ENCODE measurements at places on chromosomes 2 and 18.

GRCh38 chr2:236915726-236916125 lies 170.0 kb upstream of the COPS8 start:
- no peak for DNase-seq

GRCh38 chr2:199602896-199603717 lies 145.4 kb upstream of the SATB2 start:
- DNase-seq: no peak

- DNase-seq: no peak
These were observed 44.0 kb downstream of the EPG5 start for GRCh38 chr18:45923138-45923537.

GRCh38 chr2:214740867-214741395 lies 68.6 kb downstream of the BARD1 start:
- no peak for DNase-seq

DNA sequence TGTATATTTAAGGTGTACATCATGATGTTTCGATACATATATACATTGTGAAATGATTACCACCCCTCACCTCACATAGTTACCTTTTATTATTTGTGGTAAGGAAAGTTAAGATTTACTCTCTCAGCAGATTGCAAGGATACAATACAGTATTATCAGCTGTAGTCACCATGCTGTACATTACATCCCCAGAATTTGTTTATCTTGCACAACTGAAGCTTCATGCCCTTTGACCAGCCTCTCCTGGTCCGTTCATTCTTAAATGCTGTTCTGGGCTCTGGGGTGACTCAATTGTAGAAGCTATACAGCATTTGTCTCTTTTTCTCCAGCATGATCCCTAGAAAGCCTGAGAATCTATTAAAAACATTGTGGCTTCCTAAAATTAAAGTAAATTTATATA lies 90.8 kb downstream of the PTPRM start:
- DNase-seq: no peak

- DNase-seq: no peak
These were observed 27.3 kb upstream of the KCNG2 start for GRCh38 chr18:79770501-79770815.

DNA sequence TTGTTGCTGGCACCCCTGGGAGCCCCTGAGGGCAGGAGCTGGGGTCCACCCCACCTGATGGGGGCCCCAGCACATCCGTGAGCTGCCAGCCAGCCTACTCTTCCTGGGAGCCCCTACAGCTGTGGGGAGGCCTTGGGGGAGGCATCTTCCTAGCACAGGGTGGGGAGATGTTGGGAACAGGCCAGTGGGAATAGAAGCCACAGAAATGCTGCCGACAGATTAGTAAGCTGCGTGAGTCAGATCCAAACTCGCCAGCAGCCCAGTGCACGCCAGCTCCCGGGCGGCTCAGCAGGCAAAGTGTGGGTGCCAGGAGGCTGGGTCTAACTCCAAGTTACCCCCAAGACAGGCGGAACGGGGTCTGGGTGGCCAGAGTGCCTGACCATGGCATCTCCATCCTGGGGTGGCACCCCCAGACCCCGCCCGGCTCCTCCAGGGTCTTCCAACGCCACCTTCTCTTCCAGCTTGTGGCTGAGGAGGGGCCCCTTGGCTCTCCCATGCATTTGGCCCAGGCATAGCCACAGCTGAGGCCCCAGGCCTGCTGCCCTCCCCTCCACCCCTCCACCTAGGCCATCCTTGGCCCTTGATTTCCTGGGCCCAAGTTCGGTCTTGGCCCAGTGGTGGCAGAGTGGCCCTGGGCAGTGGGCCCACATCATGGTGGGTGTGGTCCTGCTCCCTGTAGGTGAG lies 15.3 kb downstream of the CROCC2 start:
- DNase-seq: no peak

- DNase-seq: no peak
These were observed 4.3 kb downstream of the ERBB4 start for GRCh38 chr2:212534336-212534735.

- DNase-seq: no peak
These were observed 688 bp upstream of the WDR33 start for GRCh38 chr2:127811397-127812321.

- DNase-seq: no peak
These were observed 41.4 kb downstream of the AOX1 start for GRCh38 chr2:200627110-200627770.

GRCh38 chr2:30230497-30231211 lies 680 bp upstream of the LBH start:
- DNase-seq: no peak

DNA sequence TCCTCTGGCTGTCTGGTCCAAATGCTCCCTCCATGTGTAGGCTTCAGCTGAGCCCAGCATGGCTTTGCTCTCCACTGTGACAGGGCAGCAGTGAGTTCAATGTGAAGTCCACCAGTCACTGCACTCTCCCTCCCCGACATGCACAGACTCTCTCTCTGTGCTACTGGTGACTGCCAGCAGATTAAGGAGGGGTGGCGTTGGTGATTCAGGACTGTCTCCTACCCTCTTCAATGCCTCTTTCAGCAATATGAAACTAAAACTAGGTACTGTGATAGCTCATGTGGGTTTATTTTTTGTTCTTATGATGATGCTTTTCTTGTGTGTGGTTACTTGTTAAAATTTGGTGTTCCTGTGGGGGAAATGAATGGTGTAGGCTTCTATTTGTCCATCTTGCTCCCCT lies 201.0 kb upstream of the RBMS1 start:
- DNase-seq: no peak

DNA sequence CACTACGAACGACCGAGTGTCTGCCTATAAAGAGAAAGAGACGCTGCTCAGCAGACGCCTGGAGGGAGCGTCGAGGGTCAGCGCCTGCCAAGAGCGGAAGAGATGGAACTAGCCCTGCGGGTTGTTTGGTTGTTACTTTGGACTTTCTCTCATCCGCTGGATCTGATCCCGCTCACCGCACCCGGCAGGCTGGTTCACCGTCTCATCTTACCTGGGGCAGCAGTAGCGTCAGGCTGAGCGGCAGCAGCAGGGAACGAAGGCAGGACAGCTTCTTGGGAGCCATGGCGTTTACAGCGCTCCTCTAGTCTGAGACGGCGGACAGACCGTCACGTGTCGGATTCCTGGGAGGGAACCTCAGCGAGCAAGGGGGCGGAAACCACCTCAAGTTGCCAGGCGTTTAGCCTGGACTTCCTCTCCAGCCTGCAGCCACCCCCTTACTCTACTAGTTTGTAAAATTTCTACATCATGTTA lies 1.9 kb downstream of the GLB1L start:
- peak; percentile 65 for DNase-seq

DNA sequence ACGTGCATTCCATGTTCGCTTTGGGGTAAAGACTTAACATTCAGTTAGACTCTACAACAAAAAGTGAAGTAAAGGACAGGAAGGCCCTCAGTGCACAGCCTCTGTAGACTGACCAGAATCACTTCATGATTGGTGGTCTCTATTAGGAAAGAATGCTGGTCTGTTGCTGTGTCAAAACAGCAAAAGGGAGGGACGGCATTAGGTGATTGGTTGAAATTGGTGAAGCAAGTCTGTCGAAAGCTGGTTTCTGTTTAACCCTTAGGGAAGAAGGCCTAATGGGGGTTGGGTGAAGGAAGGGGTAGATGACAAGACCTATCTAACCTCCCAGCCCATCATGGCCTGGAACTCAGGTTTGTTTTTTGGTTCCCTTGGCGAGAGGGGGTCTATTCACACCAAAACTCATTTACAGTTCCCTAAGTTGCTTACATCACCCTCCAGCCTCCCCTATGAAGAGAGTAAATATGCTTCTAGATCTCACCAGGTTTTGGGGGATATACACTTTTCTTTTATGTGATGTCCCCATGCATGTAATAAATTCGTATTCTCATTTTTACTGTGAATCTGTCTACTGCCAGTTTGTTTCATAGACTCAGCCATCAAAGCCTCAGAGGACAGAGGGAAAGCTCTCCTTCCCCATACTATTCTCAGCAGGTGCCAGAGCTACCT lies 65.6 kb downstream of the TMEM17 start:
- DNase-seq: no peak

DNA sequence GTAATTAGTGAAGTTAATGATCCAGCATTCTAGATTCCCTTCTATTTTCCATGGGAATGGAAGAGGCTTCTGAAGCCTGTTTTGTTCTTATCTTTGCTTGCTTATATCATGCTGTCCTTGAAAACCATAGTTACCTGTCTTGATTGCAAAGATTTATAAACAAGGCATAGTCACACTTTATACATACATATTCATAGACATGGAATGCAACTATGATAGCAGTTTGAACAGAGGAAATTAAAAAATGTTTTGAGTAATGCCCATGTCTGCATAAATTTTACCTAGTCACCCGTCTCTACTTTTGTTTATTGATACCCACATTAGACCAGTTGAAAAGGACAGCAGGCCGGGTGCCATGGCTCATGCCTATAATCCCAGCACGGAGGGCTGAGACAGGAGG lies 289.0 kb downstream of the PTPRM start:
- DNase-seq: no peak

DNA sequence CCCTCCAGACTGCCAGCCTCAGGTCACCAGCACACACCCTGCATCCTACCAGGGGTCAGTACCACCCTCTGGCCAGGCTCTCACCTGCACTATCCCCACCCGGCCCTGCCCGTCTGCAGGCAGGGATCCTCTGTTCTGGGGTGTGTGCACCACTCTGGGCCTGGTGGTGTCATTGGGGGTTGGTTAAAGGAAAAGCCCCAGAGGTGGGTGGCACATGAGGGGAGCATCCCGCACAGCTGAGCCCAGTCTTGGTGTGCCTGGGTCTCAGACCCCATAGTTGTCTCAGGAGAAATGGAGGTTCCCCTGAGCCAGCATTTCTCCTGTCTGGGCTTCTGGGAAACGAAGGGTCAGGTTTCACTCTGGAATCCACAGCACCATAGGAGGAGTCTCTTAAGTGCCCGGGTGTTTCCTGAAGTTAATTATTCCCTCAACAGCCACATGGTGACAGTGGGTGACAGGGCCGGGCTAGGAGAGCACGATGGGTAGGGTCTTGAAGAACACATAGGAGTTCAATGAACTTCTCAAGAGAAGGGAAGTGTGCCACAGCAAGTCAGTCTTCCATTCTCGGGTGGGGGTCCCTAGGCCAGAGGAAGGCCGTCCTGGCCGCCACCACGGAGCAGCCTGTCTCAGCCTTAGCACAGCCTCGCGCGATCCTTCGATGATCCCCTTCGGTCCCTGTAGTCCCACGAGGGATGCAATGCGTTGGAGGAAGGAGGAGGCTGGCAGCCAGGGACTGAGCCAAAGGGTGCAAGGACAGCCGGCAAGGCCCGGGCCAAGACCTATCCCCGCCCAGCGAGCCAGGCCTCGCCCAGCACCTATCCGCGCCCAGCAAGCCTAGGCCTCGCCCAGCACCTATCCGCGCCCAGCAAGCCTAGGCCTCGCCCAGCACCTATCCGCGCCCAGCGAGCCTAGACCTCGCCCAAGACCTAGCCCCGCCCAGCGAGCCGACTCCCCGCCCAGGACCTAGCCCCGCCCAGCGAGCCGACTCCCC lies 1.1 kb upstream of the FARP2 start:
- peak; percentile 65 for DNase-seq

- no peak for DNase-seq
These were observed 56.5 kb downstream of the ANKRD12 start for GRCh38 chr18:9193031-9193430.

- DNase-seq: no peak
These were observed 1.3 kb downstream of the LRRTM4 start for GRCh38 chr2:77520641-77521547.

DNA sequence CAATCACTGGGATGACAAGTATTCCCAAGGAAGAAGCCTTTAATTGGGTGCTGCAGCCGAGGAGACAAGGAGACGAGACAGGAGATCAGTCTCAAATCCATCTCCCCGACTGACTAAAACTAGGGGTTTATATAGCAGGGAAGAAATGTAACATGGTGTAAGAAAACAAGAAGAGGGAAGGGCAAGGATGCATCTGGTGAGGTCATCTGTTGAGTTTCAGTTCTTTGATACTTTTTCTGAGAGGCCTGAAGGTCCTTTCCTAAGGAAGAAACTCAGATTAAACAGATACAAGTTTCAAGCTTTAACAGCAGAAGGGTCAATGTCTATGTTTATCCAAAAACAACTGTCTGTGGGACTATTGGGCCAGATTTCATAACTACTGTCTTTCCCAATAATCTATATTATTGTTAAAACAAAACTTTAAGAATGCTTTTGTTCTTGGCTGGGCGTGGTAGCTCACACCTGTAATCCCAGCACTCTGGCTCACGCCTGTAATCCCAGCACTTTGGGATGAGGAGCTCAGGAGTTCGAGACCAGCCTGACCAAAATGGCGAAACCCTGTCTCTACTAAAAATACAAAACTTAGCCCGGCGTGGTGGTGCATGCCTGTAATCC lies 2.5 kb upstream of the PDCL3 start:
- peak; percentile 66 for DNase-seq

DNA sequence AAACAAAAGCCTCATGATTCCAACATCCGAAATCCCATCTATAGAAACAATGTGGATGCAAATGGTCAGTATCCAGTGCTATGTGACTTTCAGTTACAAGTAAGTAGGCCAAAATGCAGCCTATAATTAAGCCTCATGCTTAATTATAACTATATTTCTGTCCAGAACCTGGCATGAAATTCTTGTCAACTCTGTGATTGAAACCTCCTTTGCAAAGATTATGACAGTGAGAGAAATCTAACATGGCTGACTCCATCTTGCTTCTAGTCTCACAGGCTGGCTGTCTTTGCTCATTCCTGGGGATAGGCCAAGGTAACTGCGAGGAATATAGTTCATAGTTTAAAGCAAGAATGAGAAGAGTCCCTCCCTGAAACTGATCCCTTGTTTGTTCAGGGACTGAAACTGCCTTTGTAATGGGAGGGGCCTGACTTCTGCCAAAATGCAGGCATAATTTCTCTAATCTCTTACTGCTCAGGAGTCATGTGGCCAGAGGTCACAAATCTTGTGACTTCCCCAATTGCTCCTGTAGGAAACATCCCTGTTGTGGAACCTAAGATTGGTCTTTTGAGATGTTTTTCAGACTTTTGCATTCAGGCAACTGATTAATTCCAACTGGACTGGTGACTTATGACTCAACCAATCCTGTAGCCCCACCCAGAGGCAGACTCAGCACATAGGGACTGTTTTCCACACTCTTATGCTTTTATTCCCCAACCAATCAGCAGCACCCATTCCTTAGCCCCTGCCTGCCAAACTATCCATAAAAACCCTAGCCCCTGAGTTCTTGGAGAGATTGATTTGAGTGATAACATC lies 84.5 kb upstream of the TLK1 start:
- DNase-seq: peak; percentile 75

DNA sequence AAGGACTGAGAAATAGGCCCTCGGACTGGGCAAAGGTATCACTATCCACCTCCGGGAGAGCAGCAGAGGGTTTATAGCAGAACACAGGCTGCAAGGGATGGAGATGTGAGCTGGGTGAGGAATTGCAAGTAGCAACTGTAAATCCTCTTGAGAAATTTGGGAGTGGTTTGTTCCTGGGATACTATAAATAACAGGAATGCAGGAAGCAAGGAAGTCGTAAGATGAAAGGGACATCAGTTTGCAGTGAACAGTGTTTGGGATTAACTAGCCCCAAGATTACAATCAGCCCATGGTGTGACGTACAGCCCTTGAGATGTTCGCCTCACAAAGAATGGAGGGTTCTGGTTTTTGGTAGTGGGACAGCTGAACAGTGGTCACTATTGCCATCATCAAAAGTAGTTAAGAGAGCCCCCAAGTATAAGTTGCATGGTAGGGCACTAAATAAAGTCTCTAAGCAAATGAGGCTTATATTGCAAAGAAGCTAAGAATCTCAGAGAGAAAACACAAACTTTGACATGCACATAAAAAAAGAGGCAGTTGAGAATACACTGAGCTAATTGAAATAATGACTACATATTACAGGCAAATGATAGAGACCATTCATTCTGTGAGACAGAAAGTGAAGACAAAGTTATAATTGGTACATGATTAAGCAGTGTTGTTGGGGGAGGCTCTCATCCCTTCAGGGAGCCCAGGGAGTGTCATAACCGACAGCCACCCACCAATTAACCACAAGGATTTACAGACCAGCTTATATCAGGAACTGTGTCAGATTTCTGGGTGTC lies 362.5 kb upstream of the ACVR2A start:
- peak; percentile 66 for DNase-seq

All from inflammatory macrophage treated with lipopolysaccharide for 4 hours (primary cell).